ENCODE measurements at places on chromosomes 2 and 18. TPM values are rescaled to one million over a fixed set of nuclear protein-coding genes. Genes with fewer than 3 reads are reported as not detected.

- DNase-seq = no peak
Observed at GRCh38 chr18:69064063-69064462, 266.2 kb downstream of the CCDC102B start.

GRCh38 chr2:166494140-166494624 is at the start of gene SCN7A:
Gene SCN7A (minus strand): TSS chr2:166494249. CDS start chr2:166477696, 16,553 bp downstream.
- DNase-seq = peak; percentile 9

GRCh38 chr2:25825238-25825637 is 53.0 kb downstream of the ASXL2 start:
- DNase-seq = peak; percentile 80

The PID1 gene
- total RNA-seq = not detected

The CYP27A1 gene
- 0.10 TPM for total RNA-seq
